ENCODE measurements at places on chromosomes 16 and 17.

- DNase-seq = no peak
Observed at GRCh38 chr17:31327534-31328159, 6.2 kb upstream of the EVI2A start.

GRCh38 chr17:31754239-31754945 is 104.7 kb downstream of the COPRS start:
- peak; percentile 37 for DNase-seq

- DNase-seq = no peak
Observed at GRCh38 chr17:34615326-34615725, 35.9 kb downstream of the TMEM132E start.

DNA sequence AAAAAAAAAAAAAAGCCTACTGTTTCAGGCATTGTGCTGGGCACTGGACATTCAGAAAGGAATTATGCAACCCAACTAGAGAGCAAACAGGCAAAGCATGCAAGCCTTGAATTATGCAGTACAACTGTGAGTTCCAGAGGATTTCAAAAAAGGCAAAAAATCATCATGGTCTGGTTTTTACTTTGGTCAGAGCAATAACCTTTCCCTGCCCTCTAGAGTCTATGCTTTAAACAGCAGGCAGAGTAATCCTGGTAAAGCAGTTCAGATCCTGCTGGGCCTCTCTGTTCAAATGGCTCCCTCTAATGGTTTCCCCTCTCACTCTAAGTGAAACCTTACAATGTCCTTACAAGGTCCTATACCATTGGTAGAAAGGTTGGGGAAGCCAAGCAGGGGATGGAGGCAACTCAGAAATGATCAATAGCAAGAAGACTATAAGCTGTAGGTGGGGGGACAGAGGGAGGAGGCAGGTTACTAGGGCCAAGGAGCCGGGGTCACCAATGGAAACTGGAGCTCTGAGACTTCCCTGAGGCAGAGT is 4.6 kb upstream of the TAF15 start:
- DNase-seq = peak; percentile 84

- DNase-seq = no peak
Observed at GRCh38 chr16:9258423-9259051, 167.1 kb downstream of the HAPSTR1 start.

Data from large intestine (tissue), 12 donors.